PC-3 (cell line): ENCODE measurements at places on chromosomes 11 and 22. TPM values are rescaled to one million over a fixed set of nuclear protein-coding genes. Genes with fewer than 3 reads are reported as not detected.

Gene LDHA
- 1,402 and 1,441 TPM in 2 replicates for total RNA-seq

Gene CHRM4
- not detected in 2 replicates for total RNA-seq

Gene KRTAP5-2
- not detected in 2 replicates for total RNA-seq

Gene OR52A1
- total RNA-seq = not detected in 2 replicates
